Cortex of kidney (tissue), 1 donor: ENCODE measurements at places on chromosomes 3 and 15.

GRCh38 chr3:65493371-65493882 lies 545.3 kb downstream of the MAGI1 start:
- DNase-seq = no peak

DNA sequence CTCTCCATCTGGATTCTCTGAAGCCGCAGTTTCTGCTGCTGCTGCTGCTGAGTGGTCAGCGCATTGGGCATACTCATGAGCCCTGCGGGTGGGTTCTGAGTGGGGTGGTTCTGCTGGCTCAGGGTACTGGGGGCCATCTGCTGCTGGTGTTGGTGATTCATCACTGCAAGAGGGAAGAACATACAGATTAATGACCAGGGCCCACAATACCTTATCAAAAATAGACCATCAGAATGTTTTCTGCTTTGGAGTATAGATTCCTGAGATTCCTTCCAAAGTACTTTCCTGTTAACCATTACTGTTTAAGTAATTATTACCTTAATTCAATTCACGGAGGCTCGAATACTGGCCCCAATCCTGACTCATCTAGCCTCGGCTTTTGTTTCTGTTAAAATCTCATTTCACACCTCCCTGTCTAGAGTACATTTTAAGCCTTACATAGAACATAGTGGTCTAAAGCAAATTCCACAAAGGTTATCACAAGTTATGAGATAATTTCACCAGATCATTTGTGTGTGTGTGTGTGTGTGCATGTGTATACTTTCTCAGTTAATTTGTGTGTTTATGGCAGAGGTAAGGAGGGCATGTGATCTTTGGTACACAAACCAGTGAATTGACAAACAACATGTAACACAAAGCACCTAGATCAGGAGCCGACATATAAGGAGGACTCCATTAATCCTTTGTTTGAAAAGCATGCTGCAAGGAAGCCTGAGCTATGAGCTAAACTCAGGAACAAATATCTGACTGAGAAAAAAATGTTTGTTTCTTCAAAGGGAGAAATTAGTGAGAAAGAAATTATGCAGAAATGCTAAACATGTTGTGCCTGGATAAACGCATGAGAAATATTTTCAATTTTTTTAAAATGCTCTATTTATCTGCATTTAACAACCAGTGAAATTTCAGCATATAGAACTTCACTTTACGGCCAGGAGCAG lies 68.1 kb downstream of the TM4SF4 start:
- DNase-seq = no peak

GRCh38 chr3:187104342-187104741 lies 35.0 kb downstream of the RPL39L start:
- no peak for DNase-seq

GRCh38 chr3:171183042-171183441 lies 156.5 kb upstream of the SLC2A2 start:
- DNase-seq = no peak

- no peak for DNase-seq
Measured at GRCh38 chr15:38401106-38401505, 52.8 kb upstream of the FAM98B start.

GRCh38 chr15:74428970-74429780 lies 4.6 kb downstream of the SEMA7A start:
- no peak for DNase-seq

DNA sequence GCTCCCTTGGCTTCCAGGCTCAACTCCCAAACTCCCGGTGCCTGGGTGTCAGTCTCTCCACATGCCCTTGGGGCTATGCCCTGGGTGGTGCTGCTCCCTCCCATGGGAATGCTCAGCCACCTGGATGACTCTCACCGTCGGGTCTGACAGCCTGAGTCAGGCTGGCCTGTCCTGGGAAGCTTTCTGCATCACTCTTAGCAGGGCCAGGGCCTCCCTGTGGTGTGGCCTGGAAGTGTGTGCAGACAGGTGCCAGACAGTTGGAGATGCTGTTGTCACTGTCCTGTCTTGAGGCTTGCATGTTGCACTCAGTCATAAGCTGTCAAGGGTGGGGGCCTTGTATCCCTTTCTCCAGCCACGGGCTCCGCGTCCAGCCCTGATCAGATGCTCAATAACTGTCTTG lies 71.7 kb downstream of the GABRG3 start:
- DNase-seq = no peak

- DNase-seq = no peak
Measured at GRCh38 chr3:13792051-13792490, 87.8 kb downstream of the WNT7A start.

DNA sequence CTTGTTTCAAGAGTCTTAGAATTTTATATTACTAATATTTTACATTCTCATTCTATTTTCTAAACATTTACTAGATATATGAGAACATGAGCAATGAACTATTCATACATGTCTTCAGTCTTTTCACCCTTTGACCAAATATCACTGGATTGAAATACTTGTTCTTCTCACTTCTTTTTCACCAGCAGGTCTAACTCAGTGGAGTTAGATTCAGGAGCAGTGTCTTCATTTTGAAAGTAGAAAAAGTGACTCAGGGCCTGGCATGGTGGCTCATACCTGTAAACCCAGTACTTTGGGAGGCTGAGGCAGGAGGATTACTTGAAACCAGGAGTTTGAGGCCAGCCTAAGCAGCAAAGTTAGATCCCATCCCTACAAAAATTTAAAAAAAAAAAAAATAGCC lies 70.8 kb downstream of the USP13 start:
- DNase-seq = no peak

DNA sequence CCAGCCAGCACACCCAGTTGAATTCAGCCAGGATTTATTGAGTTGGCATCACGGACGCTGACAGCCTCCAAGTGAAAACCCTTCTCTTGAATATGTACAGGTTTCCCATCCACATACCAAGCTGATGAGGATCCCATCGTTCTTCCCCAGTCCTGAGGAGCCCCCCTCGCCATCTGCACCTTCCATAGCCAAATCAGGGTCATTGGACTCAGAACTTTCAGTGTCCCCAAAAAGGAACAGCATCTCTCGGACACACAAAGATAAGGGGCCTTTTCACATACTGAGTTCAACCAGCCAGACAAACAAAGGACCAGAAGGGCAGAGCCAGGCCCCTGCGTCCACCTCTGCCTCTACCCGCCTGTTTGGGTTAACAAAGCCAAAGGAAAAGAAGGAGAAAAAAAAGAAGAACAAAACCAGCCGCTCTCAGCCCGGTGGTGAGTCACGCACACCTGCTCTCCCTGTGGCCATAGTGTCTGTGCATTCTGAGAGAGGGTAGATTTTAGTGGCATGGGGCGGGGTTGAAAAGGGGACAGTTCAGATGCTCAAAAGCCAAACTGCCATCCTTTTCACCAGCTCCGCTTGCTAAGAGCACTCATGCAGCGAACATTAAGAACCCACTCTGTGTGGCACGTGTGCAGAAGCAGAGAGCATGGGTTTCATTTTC lies 51.2 kb downstream of the KLHL25 start:
- DNase-seq = no peak

DNA sequence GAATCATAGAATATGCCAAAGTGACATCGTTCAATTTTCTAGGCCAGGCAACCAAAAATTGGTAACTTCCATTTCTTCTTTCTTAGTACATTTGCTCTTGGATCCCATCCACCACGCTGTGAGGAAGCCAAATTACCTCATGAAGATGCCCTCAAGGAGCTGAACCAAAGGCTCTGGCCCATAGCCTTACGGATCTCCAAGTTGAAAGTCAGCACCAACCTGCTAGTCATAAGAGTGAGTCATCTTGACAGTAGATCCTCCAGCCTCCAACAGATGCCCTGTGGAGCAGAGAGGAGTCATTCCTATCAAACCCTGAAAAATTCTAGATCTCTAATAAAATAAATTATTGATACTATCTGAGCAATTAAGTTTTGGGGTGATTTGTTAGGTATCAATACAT lies 322.5 kb upstream of the COL8A1 start:
- no peak for DNase-seq

DNA sequence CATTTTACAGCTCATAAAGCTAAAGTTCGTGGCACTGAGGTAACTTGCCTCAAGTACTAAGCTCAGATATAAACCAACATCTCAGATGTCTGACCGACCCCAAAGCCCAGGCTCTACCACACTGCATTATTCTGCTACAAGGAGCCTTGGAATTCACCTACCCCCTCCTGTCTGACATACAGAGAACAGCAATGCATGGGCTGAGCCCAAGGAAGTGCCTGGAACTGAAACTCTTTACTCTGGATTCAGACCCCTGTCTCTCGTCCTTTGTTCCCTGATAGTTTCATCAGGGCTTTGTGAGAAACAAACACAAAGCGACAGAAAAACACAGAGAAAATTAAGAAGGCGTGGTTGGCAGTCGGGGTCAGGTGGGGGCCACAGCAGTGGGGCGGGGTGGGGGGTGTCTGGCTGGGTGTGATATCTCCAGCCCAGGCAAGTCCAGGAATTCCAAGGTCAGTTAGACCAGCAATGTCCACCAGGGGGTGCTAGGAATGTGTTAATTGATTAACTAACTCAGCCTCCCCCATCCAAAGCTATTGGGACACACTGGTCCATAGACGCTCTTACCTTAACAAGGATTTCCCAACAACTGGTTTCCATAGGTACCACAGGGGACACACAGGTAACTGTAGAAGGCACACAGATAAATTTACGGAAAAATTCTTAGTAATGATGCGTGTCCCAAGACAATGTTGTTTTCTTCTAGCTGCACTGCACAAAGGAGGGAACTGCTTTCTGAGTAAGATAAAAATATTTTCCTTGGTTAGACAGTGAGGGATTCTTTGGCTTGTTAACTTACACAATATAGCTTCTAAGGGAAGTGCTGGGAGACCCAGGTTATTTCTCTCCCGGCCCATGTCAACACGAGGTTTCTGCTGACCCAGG lies 18.8 kb upstream of the SSUH2 start:
- DNase-seq = no peak

GRCh38 chr3:48186631-48187300 lies 1.5 kb downstream of the CDC25A start:
- DNase-seq = no peak

DNA sequence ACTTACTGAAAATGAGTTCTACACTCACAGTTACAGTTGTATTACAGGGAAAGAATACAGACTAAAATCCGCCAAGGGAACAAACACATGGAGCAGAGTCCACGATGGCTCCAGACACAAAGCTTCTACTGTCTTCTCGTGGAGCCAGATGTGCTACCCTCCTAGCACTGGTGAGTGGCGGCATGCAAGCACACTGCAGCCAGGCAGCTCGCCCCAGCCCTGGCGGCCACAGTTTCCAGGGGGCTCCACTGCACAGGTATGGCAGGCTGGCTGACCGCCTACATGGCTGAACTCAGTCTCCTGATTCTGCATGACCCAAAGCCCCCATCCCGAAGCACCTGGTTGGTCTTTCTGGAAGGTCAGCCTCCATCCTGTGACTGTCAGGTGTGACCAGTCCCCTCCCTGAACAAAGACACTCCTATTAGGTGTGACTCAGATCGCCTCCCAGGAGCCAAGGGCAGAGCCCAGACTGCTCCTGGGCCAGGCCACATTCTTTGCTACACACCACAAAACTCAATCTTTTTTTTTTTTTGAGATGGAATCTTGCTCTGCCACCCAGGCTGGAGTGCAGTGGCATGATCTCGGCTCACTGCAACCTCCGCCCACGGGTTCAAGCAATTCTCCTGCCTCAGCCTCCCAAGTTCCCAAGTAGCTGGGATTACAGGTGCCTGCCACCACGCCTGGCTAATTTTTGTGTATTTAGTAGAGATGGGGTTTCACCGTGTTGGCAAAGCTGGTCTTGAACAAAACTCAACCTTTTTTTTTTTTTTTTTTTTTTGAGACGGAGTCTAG lies 51.5 kb downstream of the CFAP92 start:
- DNase-seq = no peak

DNA sequence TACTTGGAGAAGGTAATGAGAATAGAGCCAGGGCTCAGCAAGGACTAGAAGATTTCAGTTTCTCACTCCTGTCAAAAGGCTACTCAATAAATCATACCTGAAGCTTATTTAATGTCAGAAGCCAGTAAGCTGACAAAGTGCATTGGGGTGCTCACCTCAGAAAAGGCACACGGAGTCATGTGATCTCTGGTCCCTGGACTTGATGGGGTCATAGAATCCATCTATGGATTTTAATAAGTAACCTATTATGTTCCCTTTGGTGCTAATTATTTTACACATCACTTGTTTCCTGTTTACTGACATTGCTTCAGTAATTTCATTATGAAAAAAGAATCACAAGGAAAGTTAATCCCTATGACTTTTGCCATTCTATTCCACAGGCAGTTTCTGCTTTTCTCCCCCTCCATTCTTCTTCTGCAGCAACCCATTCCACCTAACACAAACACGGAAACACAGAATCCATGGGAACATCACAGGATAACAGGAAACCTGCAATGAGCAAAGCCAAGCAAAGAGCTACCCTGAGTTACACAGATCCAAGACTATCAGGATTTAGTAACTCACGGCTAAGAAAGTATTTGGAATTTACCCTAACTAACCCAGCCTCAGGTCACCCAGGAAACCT lies 159.6 kb downstream of the MEIS2 start:
- DNase-seq = no peak

DNA sequence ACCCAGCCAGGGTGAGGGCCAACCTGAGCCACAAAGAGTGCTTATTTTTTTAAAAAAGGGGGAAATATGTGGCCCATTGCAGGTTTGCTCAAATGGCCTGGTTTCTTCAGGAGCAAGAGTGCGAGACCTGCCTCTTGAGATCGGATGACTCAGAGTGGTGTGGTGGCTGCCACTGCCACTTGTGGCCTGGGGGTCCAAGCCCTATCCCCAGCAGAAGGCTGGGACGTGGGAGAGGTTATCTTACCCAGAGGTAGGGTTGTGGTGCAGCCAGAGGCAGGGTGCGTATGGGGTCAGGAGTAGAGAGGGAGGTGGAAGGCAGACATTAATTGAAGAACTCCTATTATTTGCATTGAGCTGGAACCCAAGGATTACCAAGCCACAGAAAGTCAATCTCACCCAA lies 83.2 kb upstream of the SMAD3 start:
- no peak for DNase-seq

GRCh38 chr15:94478763-94479162 lies 247.4 kb downstream of the MCTP2 start:
- no peak for DNase-seq

DNA sequence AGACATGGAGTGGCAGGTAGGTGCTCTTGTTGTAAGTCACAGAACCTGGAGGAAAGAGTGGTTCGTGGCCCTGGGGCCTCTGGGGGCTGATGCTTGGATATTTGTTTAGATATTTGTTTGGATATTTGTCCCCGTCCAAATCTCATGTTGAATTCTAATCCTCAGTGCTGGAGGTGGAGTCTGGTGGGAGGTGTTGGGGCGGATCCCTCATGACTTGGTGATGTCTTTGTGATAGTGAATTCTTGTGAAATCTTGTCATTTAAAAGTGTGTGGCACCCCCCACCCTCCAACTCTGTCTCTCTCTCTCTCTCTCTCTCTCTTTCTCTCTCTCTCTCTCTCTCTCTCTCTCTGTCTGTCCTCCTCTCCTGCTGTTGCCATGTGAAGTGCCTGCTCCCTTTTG lies 122.4 kb downstream of the LPP start:
- no peak for DNase-seq

DNA sequence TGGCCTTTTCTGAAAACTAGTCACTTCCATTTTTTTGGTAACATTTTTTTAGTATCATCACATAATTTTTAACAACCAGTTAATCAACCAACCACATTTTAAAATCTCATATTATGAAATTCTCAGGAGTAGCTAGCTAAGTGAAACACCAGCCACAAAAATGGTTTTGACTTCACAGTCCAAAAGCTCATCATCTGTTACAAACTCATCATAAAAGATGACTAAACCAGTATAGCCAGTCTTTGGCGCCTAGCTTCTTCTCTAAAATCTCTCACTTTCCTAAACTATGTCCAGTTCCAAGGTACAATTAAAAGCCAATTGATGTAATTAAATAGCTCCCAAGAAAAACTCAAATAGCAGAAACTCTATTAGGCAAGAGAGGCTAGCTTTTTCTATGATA lies 88.2 kb upstream of the ZNF385D start:
- DNase-seq = no peak

- DNase-seq = no peak
Measured at GRCh38 chr3:172919297-172919683, 168.8 kb downstream of the ECT2 start.
